ENCODE measurements at places on chromosomes 2 and 18.

GRCh38 chr2:142819411-142819810, 58.1 kb upstream of the KYNU start:
- DNase-seq = no peak

DNA sequence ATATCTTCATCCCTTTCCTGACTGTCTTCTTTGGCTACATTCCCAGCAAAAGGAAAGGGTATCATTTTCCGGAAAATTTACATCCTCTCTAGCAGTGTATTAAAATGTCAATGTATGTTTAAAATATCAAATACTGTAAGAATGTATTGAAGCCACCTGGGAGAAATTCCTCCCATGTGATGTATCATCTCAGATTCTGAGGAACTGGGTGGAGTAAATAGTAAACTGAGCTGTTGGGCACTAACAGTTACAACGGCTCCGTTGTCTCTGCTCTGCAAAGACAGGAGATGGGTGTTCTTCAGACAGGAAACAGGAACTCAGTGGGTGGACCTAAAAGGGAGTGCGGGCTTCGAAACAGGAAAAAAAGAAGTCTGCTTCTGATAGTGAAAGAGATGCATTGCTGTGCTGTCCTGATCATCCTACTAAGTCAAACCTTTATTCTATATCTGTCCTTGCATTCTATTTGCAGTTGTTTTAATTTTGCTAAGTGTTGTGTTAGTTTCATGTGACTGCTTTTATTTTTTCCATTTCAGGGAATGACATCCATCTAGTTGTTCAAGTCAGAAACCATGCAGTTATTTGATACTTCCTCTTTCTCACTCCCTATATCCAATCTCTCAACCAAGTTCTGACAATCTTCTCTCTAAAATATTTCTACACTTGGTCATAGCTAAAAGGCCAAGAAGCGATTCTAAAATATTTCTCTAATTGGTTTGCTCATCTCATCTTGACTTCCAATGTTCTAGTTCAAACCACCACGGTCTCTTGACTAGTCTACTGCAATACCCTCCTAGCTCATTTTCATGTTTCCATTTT, 19.4 kb downstream of the DOK1 start:
- DNase-seq = no peak

DNA sequence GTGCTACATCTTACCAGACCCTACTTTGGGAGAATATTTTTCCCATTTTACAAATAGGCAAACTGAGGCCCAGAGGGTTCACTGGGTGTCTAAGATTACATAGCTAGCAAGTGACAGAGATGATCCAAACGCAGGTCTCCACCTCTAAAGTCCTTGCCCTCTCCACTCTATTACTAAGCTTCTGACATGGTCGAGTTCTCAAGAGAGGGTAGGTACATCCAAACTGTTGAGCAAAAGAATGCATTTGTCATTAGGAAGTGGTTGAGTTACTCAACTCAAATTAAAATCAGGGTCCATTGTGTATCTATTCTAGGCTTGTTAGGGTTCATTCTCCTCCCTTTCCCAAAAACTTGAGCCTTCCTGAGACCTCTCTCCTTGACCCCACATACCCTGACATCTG, 680.6 kb upstream of the FANCL start:
- no peak for DNase-seq

GRCh38 chr2:166090908-166091307, 36.9 kb downstream of the SCN1A start:
- no peak for DNase-seq

All from AG04449 (cell line).